Upper lobe of left lung (tissue), 6 donors: ENCODE measurements at places on chromosomes 11 and 22. TPM values are rescaled to one million over a fixed set of nuclear protein-coding genes. Genes with fewer than 3 reads are reported as not detected.

Gene TMEM45B
- 38.7 TPM for total RNA-seq

Gene SGSM1
- total RNA-seq = 0.78 TPM

Gene UPB1
- 9.4 TPM for total RNA-seq

Gene OR52H1
- 0.24 TPM for total RNA-seq

Gene TRPC6
- 27.6 TPM for total RNA-seq
